ENCODE measurements at places on chromosomes 5 and 9.

DNA sequence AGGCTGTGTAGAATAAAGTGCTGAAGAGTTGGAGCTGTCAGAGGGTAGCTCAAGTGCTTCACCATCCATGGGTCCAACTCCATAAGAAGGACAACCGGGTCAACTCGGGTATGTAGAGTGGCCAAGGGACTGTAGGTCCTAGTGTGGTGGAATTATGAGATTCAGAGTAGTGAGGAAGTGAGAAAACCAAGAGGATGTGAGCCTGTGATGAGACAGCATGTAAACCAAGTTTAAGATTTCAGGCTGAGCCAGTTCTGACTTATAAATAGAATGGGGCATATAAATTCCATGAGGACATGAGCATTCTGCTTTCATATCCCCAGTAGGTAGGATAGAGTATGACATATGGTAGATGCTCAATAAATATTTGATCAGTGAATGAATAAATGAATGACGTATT is 96.3 kb downstream of the CFAP95 start:
- no peak for DNase-seq

DNA sequence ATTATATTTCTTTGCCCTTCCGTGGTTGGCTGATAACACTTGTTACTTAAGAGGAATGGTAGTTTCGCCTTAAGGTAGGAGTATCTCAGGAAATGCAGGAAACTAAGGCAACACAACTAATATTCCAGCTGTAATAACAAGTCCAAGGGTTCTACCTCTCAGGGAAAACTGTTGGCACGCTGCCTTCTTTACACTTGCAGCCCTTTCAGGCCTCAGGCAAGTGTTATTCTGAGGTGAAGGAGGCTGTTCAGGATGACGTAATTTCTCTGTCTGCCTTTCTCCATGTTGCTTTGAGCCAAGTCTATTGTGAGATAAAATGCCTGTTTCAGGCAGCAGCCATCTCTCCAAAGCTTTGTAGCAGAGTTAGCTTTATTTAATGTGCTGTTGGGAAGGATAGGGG is 38.0 kb downstream of the VCAN start:
- DNase-seq: no peak

DNA sequence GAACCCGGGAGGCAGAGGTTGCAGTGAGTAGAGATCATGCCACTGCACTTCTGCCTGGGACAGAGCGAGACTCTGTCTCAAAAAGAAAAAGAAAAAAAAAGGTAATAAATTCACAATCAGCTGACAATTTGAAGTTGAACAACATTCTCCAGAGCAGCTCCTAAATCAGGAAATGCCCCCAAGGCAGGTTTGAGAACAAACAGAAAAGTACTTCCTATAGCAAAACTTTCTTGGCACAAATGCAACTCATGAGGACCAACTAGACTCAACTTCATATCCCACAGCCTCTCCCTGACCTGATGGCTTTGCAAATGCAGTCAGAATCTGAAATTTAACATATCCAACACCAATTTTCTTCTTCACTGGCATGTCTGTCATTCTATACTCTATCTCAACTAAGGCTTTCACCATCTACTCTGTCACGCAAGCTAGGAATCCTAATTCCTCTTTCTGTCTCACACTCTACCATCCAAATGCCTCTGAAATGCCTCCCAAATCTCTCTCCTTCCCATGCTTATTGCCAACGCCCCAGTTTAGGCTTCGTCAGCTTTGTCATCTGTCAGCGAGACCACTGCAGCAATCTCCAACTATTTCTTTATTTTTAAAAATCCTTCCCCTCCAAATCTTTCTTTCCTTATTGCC is 113.3 kb downstream of the MAPKAP1 start:
- DNase-seq: no peak

- no peak for DNase-seq
Measured at GRCh38 chr5:582936-583635, 29.1 kb upstream of the CEP72 start.

DNA sequence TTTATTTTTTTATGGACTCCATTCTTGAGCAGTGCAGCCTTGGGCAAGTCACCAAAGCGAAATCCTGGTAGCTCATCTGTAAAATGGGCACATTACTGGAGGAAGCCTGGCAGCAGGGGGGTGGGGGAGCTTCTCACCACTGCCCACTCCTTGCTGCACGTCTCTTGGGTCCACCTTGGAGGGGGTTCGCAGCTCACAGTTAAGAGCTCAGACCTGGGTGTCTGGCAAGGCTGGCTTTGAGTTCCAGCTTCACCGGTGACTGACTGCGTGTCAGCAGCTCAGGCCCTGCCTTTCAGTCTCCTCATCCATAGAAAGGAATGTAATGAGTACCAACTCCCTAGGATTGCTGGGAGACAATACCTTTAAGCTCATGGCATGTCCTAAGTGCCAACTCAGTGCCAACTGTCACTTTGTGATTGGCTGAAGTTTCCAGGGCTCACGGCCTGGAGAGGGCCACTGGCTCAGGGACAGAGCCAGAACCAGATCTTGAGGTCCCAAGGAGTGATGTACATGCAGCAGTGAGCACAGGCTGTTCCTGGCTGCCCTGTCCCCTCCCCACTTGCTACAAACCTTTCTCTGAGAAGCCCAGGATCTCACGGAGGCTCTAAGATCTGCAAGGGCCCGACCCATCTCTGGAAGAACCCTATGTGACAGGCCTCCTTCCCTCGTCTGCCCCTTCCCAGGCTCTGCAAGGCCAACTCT is 72.9 kb downstream of the C9orf50 start:
- DNase-seq: no peak

- no peak for DNase-seq
Measured at GRCh38 chr5:12623408-12623807, 719.2 kb upstream of the CTNND2 start.

DNA sequence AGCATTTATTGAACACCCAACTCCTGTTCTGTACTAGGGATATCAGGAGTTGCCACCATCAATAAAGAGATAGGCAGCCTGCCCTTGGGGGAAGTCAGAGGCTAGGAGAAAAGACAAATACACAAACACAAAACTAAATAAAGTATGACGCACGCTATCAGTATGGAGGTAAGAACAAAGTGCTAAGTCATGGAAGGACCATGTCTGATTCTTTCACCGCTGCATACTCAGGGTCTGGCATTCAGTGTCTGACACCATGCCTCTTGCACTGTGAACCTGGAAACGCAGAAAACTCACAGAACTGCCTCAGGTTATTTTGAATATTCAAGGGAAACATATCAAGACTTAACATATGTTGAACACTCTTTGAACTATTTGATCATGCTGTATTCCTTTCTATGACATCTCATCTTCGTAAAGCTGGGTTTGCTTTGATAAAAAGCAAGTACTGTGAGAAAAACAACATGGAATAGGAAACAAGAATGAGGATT is 65.3 kb downstream of the ADAMTSL1 start:
- no peak for DNase-seq

- DNase-seq: no peak
Measured at GRCh38 chr9:5843794-5844471, 11.0 kb upstream of the ERMP1 start.

GRCh38 chr5:52885614-52886013 is 97.9 kb downstream of the ITGA1 start:
- DNase-seq: no peak

DNA sequence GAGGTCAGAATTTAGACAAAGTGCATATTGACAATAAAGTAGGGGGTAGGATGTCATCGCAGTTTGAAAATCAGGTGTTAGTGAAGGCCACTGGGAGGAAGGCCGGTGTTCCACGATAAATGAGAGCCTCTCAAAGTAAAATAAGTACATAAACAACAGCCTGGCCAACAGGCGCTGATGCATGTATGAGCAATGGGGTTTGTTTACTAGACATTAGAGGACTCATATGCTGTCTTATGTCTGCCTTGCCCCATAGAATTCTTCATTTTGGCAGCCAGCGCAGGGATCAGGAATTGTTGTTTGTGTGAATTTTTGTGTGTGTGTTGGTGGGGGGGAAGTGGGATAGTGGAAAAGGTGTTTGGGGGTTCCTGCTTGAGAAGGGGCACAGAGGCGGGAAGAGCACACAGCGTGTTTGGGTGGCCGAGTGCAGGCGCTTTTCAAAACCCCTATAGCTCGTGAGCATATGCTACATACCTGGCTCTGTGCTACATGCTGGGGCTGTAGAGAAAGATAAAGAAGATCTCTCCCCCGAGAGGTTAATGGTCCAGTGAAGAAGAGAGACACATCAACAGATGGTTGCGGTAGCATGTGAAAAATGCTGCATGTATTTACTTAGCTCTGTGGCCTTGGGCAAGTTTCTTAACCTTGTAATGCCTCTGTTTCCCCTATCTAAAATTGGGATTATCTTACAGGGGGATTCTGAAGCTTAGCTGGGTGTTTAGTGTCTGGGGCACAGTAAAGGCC is 11.5 kb downstream of the SNX30 start:
- no peak for DNase-seq

GRCh38 chr5:142833517-142834449 is 63.6 kb downstream of the ARHGAP26 start:
- no peak for DNase-seq

DNA sequence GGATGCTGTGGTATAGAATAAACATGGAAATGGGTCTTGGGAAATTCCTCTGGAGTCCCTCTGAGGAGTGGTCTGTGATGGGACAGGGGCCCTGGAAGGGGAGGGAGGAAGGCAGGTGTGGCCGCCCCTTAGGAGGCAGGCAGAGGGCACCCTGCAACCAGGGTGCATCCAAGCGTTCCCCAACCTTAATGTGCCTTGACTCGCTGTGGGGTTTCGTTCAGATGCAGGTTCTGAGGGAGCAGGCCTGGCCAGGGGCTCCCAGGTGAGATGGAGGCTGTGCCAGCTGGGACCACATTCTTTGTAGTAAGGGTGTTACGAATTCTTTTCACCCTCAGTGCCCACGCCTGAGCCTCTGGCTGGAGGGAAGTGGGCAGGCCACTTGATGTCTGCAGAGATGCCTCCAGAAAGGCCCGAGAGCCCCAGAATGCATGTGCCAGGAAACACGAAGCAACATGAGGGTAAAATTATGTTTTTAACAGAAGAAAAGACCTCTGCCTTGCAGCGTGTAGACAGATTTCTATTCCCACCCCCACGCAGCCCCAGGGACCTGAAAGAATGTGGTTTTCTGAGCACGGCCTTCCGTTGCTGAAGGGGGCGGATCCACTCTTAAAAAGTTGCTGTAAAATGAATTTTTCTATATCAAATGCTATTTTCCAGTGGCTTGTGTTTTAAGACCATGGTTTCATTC is 150.4 kb upstream of the IER5L start:
- DNase-seq: no peak

All from stimulated activated CD8-positive, alpha-beta memory T cell treated with anti-CD3 and anti-CD28 coated beads, Interleukin-4, amount 100 ng/mL, for 1 hour (primary cell).